Activated T-cell treated with anti-CD3 and anti-CD28 coated beads, Interleukin-2, amount 50 U/mL, for 72 hours (primary cell): ENCODE measurements at places on chromosomes 3 and 15. TPM values are rescaled to one million over a fixed set of nuclear protein-coding genes. Genes with fewer than 3 reads are reported as not detected.
A peak's percentile ranks its signal among the peaks of the same experiment; 100 is the strongest.

The RBP2 gene
- not detected for total RNA-seq

DNA sequence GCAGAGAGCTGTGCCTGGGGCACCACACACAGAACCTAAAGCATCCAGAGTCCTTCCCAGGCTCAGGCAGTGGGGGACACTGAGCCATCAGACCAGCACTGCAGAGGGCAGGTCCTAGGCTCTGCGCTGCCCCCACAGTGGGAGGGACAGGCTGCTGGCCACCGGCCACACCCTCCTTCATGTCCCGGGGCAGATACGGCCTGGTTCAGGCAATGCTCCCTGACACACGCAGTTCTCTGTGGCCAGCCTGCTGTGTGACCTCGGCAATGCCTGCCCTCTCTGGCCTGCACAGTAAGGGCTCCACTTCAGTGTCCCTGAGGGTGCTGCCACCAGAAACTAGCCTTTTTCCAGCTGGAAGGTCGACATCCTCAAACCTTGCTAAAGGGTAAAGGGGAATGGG, 12.4 kb downstream of the LINGO1 start:
- H3K27ac ChIP-seq = no peak overlapping the region
- no peaks in the 10 kb centered on the region for H3K36me3 ChIP-seq
- H3K4me3 ChIP-seq = no peak overlapping the region
- DNase-seq = no peak

GRCh38 chr15:101201411-101202174, 50.3 kb downstream of the CHSY1 start:
- H3K36me3 ChIP-seq = peaks cover 8% of the 10 kb centered on the region
- H3K4me3 ChIP-seq = peak overlapping the region; percentile 58
- H3K4me1 ChIP-seq = peaks cover 96% of the 10 kb centered on the region

The PARP9 gene
- 28.8 TPM for total RNA-seq

DNA sequence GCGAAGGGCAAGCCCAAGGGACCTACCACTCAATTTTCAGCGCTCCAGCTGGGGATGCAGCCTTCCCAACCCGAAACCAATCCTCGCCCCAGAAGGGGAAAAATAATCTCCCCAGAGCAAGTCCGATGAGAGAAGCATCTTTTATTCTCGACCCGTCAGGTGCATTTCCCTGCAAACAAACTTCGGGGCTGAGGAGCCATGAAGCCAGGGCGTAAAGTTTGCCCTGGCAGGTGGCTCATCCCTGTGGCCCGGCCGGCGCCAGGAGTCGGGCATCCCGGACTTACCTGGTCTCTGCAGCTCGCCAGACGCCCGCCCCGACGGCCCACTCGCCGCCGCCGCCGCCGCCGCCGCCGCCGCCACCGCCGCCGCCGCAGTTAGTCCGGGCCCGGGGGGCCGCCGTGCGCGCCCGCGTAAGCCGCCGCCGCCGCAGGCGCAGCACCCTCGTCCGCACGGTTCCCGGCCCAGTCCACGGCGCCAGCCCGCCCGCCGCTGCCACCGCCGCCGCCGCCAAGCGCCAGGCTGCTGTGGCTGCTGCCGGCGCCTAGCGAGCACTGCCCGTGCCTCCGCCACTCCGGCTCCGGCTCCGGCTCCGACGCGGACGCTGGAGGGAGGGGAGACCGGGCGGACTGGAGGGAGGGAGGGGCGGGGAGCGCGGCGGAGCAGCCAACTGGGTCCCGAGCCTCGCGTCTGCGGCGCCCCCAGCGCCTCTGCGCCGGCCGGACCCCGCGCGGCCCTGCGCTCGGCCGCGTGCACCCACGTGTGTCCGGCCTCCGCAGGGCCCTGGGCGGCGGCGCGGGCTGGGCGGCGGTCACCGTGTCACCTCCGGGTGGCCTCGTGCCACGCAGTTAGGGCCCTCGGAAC, at the start of gene CNTN3:
CNTN3 (minus strand) TSS at position 553 of the 861 bp plus-strand sequence. CDS start 93,547 bp downstream, outside the sequence.
- no peaks in the 10 kb centered on the region for H3K4me1 ChIP-seq
- H3K36me3 ChIP-seq = no peaks in the 10 kb centered on the region
- H3K27me3 ChIP-seq = peaks cover 13% of the 10 kb centered on the region
- H3K27ac ChIP-seq = no peak within 1 kb of the TSS
- no peak within 1 kb of the TSS for H3K4me3 ChIP-seq
- DNase-seq = no peak

DNA sequence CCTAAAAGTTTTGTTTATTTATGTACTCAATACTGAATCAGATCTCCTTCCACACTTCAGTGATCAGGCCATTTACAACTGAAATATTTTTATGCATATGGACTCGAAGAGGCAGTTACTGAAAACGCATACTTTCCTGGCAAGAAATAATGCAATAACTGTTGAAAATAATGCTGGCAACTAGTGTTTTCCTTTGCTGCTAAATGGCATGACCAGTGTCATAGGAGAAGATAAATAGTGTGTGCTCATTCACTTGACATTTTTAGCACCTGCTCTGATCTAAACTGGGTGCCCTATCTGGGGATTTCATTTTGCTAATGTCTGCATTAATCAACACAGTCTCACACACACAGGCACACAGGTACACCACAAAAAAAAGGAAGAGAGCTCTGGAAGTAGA, 695.2 kb downstream of the TUSC7 start:
- H3K27ac ChIP-seq = no peak overlapping the region
- no peak for DNase-seq
- H3K27me3 ChIP-seq = no peaks in the 10 kb centered on the region

- no peak overlapping the region for H3K4me3 ChIP-seq
- no peaks in the 10 kb centered on the region for H3K27me3 ChIP-seq
- no peak overlapping the region for H3K27ac ChIP-seq
These were observed 22.2 kb downstream of the GRAMD2A start for GRCh38 chr15:72175186-72176044.

DNA sequence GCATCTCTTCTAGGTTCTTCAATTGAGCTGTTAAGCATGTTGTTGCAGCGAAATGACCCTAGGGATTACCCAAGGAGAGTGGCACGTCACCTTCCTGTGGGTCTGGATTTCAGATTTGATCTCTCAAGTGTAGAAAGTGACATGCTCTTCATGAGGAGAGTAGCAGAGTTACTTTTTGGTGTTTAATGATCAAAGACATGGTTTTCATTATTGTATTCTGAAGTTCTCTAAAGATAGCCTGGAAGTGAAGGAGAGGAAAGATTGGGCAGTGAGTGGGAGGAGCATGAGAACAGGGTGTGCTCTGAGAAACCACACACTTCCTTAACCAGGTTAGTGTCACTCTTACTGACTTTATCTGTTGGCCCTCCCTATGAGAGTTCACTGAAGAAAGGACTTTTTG, 153.6 kb downstream of the AKAP13 start:
- no peak for DNase-seq
- peaks cover 46% of the 10 kb centered on the region for H3K4me1 ChIP-seq
- peaks cover 1% of the 10 kb centered on the region for H3K36me3 ChIP-seq
- no peaks in the 10 kb centered on the region for H3K27me3 ChIP-seq

GRCh38 chr3:58059349-58060321, 51.4 kb downstream of the FLNB start:
- no peaks in the 10 kb centered on the region for H3K27me3 ChIP-seq
- H3K4me1 ChIP-seq = peaks cover 24% of the 10 kb centered on the region
- no peak for DNase-seq
- no peak overlapping the region for H3K27ac ChIP-seq
- no peaks in the 10 kb centered on the region for H3K36me3 ChIP-seq
- no peak overlapping the region for H3K4me3 ChIP-seq

DNA sequence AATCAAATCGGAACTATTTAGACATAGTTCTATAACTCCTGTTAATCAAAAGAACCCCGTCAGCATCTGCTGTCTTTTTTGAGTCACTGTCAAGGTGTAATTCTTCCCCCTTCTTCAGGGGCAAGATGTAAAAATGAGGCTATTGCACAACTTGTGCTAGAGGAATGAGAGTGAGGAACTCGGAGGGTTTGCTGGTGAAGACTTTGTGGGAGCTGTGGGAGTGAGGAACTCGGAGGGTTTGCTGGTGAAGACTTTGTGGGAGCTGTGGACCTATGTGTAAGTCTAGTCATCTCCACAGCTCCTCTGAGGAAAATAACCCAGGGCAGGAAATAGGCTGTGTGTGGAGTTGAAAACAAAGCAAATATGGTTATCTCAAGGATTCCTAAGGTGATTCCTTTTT, 2.5 kb upstream of the CERS3 start:
- H3K27ac ChIP-seq = no peak overlapping the region
- no peaks in the 10 kb centered on the region for H3K27me3 ChIP-seq
- H3K4me1 ChIP-seq = peaks cover 9% of the 10 kb centered on the region
- DNase-seq = no peak
- no peak overlapping the region for H3K4me3 ChIP-seq

DNA sequence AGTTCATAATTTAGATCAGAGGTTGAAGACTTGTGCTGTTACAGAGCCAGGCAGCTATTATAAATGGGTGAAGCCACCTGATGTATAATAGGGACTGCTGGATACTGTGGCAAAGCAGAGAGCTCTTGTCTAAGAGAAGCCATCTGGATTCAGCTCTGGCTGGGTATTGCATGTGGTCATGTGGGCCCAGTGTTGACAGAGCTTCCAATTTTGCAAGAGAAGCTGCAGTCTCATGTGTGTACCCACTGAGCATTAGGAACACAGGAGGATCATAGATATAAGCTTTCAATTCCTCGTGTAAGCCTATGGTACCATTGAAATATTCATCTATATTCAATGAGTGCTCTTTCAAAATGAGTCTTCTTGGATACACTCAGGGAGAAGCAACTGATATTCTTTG, 303.9 kb upstream of the SLCO3A1 start:
- H3K27me3 ChIP-seq = no peaks in the 10 kb centered on the region
- no peaks in the 10 kb centered on the region for H3K36me3 ChIP-seq
- no peak overlapping the region for H3K4me3 ChIP-seq
- no peaks in the 10 kb centered on the region for H3K4me1 ChIP-seq
- no peak for DNase-seq

DNA sequence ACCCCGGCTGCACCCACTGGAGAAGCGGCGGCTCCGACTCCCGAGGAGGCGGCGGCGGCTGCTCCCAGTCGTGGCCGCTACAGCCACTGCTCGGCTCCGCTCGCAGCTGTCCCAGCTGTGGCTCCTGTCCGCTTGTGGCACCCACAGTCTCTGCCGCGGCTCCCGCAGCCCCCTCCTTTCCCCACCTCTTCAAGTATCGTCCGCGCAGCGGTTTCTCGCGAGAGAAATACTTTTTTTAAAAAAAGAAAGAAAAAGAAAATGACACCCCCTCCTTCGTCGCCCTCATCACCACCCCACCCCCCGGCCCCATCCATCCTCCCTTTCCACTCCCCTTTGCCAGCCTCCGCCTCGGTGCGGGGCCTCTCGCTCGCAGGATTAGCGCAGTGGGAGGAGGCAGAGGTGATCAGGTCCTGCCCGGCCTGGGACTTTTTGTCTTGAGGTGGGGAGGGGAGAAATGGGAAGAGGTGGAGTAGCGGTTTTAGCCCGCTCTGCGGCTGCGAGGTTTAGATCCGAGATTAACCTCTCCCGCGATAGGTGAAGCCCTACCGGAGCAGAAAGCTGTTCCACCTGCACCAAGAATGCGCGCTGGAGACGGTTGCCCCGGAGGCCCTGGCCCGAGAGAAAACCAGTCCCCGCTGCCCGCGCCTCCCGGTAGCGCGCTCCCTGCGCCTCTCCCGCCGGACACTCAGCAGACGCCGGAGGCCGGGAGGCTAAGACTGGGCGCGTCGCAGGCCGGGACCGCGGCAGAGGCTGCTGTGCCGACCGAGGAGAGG, at the start of gene FBN1:
FBN1 (minus strand) TSS at position 152 of the 773 bp plus-strand sequence. CDS start 940 bp downstream, outside the sequence.
- peaks cover 40% of the 10 kb centered on the region for H3K27me3 ChIP-seq
- no peaks in the 10 kb centered on the region for H3K4me1 ChIP-seq
- peak within 1 kb of the TSS; percentile 54 for H3K27ac ChIP-seq
- no peaks in the 10 kb centered on the region for H3K36me3 ChIP-seq

- no peaks in the 10 kb centered on the region for H3K27me3 ChIP-seq
- DNase-seq = no peak
- no peaks in the 10 kb centered on the region for H3K4me1 ChIP-seq
- no peak overlapping the region for H3K4me3 ChIP-seq
These were observed 45.9 kb downstream of the POLR2M start for GRCh38 chr15:57752436-57752835.

DNA sequence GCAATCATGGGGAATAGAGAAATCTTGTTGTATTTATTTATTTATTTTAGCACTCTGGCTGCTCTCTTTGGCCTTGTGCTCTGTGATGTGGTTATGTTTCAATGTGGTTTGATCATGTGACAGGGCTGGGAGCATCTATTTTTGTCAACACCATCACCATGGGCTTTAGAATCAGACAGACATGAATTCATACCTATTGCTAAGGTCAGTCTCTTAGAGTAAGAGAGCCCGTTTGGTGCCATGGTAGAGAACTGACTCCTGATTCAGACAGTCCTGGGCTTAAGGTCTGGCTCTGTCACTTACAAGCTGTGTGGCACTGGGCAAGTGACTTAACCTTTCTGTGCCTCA, 157.0 kb downstream of the RYR3 start:
- H3K27me3 ChIP-seq = no peaks in the 10 kb centered on the region
- no peaks in the 10 kb centered on the region for H3K36me3 ChIP-seq
- no peak overlapping the region for H3K4me3 ChIP-seq

- H3K4me1 ChIP-seq = no peaks in the 10 kb centered on the region
- peak; percentile 0 for DNase-seq
- no peak overlapping the region for H3K27ac ChIP-seq
- H3K36me3 ChIP-seq = no peaks in the 10 kb centered on the region
- H3K4me3 ChIP-seq = no peak overlapping the region
- H3K27me3 ChIP-seq = no peaks in the 10 kb centered on the region
These were observed 636.2 kb downstream of the NAALADL2 start for GRCh38 chr3:175495331-175495730.

GRCh38 chr3:39327746-39328349, 1.7 kb upstream of the CCR8 start:
- DNase-seq = peak; percentile 45
- peak overlapping the region; percentile 62 for H3K4me3 ChIP-seq
- peaks cover 58% of the 10 kb centered on the region for H3K4me1 ChIP-seq
- no peaks in the 10 kb centered on the region for H3K36me3 ChIP-seq
- H3K27me3 ChIP-seq = no peaks in the 10 kb centered on the region
- H3K27ac ChIP-seq = peak overlapping the region; percentile 36

DNA sequence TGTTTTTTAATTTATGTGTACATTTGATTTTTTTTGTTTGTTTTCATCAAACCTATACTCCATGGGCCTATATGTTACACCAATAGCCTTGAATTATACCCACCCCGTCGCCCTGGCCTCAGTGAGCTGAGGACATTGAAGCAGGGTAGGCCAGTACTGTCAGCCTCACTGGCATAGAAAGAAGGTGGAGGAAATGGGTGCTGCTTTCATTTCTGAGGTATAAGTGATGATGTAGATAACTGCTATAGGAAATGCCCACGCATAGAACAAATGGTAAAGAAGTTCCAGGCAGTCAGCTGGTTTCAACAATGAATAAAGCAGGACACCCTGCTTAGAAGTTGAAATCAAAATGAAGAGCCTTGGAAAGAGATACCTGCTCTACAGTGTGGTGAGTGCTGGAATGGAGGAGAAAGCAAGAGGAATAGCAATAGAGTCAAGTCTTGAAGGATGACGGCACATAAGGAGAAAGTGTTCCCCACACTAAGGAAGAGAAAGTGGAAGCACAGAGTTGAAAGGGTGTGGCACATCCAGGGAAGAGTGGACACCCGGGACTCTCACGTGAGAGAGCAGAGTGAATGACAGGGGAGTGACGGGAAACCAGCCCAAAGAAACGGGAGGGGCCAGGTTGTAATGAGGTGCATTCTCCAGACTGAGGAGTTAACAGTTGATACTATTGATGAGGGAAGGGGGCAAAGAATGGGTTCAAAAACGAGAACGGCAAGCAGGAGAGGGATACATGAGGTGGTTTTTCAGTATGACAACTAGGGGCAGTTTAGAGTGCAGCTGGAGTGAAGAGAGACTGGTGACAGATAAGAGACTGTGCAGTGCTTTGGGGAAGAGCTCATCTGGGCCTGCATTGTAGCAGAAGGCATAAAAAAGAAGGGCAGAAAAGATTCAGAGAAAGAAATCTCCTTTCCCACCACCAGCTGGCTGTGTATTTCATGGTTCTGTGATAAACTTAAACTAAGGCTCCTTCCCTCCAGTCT, 70.5 kb downstream of the KLHL25 start:
- no peaks in the 10 kb centered on the region for H3K27me3 ChIP-seq
- DNase-seq = no peak
- H3K4me3 ChIP-seq = peak overlapping the region; percentile 91
